ENCODE measurements at places on chromosomes 13 and 19.
A peak's percentile ranks its signal among the peaks of the same experiment; 100 is the strongest.

GRCh38 chr13:50422181-50423148, 407.2 kb downstream of the KCNRG start:
- no peak for DNase-seq

GRCh38 chr19:4233282-4233853, 4.0 kb downstream of the EBI3 start:
- peak; percentile 87 for DNase-seq

- DNase-seq: no peak
These were observed 21.5 kb downstream of the C13orf46 start for GRCh38 chr13:113952151-113952982.

DNA sequence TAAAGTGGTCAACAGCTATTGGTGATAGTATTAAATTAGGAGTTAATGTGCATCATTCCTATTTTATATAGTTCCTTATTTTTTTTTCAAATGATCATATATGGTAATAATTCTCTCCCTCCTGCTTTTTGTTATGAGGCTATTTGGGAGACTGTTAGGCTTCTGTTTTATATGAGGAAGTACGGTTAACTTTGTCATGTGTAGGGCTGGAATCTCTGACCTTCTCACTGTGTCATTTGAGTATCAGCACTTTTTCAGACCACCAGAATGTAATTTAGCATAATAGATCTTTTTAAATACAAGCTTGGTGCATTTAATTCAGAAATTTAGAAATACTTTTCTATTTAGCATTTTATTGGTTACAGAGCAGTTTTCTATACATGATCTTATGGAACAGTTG, 7.7 kb downstream of the DGKH start:
- no peak for DNase-seq

DNA sequence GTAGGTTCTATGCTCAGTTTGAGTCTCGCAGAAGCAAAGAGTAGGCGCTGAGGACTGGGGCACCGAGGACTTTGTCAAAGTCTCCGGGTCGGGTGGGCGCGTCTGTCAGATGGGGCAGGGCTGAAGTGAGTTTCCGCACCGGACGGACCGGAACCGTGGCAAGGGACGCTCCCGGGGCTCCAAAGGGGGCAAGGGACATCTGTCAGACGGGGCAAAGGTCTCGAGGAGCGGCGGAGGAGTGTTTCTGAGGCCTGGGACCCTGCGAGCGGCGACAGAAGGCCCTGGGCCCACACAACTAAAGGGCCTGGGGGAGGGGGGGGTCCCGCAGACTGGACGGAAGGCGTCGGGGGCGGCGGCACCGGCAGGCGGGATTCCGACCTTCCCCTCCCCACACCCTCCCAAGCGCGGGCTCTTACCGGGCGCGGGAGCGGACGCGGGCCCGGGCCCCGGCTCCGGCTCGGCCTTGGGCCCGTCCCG, 13.3 kb upstream of the AKAP8L start:
- DNase-seq: peak; percentile 45

- DNase-seq: no peak
These were observed 120.1 kb downstream of the ZNF486 start for GRCh38 chr19:20287070-20287469.

DNA sequence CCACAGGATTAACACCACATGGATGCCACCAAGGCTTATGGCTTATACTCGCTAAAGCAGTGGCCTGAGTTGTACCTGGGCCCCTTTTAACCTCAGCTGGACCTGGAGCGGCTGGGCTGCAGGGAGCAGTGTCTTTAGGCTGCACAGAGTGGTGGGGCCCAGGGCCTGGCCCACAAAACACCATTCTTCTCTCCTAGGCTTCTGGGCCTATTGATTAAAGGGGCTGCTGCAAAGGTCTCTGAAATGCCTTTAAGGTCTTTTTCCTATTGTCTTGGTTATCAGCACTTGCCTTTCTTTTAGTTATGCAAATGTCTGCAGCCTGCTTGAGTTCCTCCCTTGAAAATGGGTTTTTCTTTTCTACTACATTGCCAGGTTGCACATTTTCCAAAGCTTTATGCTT, 973.9 kb upstream of the PRR20A start:
- no peak for DNase-seq

DNA sequence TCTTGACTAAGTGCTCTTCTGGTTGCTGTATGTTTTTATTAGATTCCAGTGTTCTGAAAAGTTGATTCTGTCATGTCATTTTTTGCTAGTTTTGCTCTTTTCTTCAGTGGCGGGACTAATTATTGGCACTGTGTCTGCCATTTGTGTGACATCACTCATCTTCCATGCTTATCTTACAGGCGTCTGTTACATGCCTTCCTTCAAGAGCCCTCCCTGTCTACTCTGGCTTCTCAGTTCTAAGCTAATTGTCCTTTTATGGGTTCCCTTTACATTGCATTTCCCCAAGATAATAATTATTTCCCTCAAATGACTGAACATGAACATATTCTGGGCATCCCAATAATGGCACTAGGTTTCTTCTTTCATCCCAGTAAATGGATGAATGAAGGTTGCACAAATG, 459.1 kb downstream of the DCT start:
- no peak for DNase-seq

- DNase-seq: no peak
These were observed 8.7 kb downstream of the URAD start for GRCh38 chr13:27979765-27980279.

- DNase-seq: no peak
These were observed 511.5 kb downstream of the UQCRFS1 start for GRCh38 chr19:28701491-28701890.

GRCh38 chr19:46537136-46538097, 41.8 kb upstream of the PNMA8B start:
- peak; percentile 79 for DNase-seq

GRCh38 chr19:38679839-38680238, 32.4 kb downstream of the ACTN4 start:
- DNase-seq: no peak

DNA sequence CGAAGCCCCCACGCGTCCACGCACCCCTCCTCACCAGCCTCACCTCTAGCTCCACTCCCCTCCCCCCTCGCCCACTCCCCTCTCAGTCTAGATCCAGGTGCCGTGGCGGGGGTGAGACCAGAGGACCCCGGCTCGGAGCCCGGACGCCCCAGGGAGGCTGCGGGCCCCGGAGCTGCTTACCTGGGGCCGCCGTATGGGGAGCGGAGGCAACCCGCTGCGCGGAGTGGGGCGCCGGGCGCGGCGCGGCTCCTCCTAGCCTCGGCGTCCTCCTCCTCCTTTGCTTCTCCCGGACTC, 353 bp downstream of the ENOX1 start:
- DNase-seq: no peak
